ENCODE measurements at places on chromosomes 3 and 15.

DNA sequence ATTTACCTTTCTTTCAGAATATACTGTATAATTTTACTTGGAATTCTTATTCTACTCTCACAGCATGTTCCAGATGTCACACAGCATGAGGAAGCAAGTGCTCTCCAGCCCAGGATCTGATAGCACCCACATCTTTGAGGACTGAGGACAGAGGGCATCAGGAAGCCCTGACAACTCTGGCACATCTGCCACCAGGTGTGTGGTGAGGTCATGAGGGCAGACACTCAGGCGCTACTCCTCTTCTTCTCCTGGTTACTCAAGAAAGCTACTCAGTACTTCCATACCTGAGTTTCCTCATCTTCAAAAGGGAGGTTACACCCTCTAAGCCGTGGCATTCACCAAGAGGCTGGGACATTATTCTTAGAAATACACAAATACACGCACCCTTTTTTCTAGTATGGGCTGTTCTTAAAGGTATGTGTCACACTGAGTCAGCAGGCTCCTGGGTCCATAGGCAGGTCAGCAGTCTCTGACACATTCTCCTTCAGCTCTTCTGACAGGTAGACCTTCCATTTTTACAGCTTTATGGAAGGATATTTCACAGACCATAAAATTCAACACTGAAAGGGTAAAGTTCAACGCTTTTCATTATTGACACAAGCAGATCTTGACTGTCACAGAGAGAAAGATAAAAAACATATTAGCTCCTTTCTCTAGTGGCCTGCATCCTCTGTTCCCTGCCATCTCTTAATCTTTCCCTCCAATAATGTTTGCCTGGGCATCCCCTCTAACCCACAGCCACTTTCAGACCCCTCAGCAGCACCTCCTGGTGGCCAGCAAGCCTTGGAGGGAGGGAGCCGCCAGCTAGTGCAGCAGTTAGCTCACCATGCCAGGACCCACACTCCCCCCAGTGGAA, 103.2 kb upstream of the TJP1 start:
- DNase-seq: no peak

DNA sequence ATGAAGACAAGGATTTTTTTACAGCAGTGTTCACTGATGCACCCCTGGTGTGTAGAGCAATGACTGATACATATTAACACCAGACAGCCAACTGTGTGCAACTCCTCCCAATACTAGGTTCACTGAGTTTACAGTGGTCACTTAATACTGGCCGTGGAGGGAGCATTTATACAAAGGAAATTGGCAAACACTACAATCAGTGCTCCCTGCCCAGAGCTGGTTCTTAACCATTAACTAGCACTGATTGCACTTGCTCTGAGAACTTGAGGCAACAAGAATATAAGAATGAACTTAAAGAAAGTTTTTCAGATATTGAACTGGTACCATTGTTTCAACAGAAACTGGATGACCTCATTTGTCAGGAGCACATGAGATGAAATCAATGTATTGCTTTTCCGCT, 110.6 kb downstream of the MAGI1 start:
- no peak for DNase-seq

- DNase-seq: peak; percentile 81
Observed at GRCh38 chr15:70486451-70487386, 276.6 kb downstream of the UACA start.

- peak; percentile 41 for DNase-seq
Observed at GRCh38 chr3:18559331-18559842, 134.2 kb upstream of the SATB1 start.

- DNase-seq: no peak
Observed at GRCh38 chr3:191176038-191176785, 22.8 kb upstream of the OSTN start.

DNA sequence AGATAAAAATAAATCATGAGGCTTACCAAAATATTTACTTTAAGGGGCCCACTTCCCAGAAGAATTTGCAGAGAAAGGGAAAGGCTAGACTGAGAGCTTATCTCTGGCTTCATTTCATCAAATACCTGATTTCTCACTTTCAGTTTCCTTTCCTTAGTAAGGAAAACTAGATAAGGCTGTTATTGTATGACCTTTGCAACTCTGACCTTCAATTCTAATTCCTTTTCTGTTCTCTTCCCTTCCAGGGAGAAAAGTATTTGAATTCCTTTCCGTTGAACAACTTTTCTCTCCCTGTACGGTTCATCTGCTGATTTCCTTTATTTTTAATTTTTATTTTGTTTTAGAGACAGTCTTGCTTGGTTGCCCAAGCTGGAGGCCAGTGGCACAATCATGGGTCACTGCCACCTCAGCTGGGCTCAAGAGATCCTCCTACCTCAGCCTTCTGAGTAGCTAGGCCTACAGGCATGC, 7.1 kb upstream of the PXK start:
- DNase-seq: no peak
